ENCODE measurements at places on chromosomes 4 and X.

DNA sequence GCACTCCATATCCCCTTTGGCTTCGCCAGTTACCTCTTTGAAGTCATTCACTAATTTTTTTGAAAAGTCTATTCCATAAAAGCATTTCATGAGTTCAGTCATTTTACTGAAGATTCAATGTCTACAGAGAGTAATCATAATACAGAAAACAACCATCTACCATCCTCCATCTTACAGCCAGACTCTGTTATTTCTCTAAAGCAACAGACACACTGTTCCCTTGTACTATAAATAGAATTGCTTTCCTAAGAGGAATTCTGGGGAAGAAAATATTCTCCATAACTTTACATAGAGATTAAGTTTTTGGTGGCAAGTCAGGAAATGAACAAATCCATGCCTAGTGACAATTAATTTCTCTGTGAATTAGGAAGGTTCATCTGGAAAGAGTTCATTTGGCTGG lies 37.0 kb downstream of the XK start:
- H3K27ac ChIP-seq: no peak overlapping the region
- H3K27me3 ChIP-seq: peaks cover 6% of the 10 kb centered on the region
- peaks cover 2% of the 10 kb centered on the region for H3K4me1 ChIP-seq
- H3K36me3 ChIP-seq: no peaks in the 10 kb centered on the region

- H3K4me3 ChIP-seq: peak within 1 kb of the TSS; percentile 99
- H3K27me3 ChIP-seq: no peaks in the 10 kb centered on the region
- peak within 1 kb of the TSS; percentile 96 for H3K27ac ChIP-seq
- peak; percentile 45 for DNase-seq
These were observed at the start of gene PLAC8 for GRCh38 chr4:83114576-83114975. PLAC8 (minus strand) TSS chr4:83114729; CDS start chr4:83107921, 6,808 bp downstream.

DNA sequence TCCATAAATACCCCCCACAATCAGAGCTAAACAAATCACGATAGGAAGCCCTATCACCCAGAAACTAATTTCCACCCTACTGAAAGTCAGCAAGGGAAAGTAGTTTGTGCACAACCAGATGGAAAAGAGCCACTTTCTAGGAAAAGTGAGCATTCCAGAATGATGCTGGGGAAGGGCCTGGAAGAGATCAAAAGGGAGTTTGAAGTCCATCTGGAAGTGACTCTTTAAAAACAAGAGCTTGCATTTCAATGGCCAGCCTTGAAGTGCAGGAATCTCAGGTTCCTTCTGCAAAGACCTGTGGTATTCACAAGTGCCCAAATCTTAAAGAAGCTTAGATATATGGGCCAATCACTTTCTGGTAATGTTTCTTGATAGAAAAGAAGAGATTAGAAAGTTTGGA lies 97.0 kb upstream of the LDB2 start:
- H3K4me3 ChIP-seq: no peak overlapping the region
- no peaks in the 10 kb centered on the region for H3K36me3 ChIP-seq
- H3K27me3 ChIP-seq: no peaks in the 10 kb centered on the region
- H3K27ac ChIP-seq: no peak overlapping the region
- DNase-seq: no peak
- H3K4me1 ChIP-seq: no peaks in the 10 kb centered on the region

DNA sequence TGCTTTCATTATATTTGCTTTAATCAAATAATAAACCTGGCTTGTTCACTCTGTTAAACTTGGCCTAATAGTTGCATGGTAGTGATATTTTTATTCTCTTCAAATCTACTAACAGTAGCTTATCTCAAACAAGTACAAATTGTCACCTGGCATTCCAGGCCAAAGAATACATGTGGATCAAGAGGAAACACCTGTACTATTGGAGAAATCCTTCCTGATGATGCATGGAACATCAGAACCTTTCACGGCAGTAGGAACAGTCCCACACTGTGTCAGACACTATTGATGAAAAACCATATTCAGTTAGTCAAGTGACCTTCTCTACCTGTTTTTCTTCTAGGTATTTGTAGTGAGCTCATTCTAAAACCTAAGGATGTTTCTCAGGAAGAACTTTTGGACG lies 17.0 kb downstream of the MTHFD2L start:
- no peak overlapping the region for H3K27ac ChIP-seq
- H3K36me3 ChIP-seq: no peaks in the 10 kb centered on the region
- no peaks in the 10 kb centered on the region for H3K4me1 ChIP-seq
- H3K4me3 ChIP-seq: no peak overlapping the region
- DNase-seq: no peak

DNA sequence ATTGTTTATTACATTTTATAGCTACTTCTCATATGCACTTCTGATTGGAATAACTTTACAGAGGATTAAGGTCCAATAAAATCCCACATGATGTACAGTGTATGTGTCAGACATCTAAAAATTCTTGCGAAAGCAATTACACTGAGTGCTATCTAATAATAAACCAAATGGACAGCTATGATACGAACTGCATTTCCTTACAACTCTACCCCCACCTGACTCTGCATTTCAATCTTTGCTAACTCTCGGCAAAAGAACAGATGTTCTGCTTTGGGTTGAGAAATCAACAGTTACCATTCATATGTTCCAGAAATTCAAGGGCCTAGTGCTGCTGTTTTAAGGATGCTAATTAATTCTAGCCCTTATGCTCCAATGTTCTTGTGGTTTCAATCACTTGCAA lies 287.9 kb upstream of the NOCT start:
- H3K36me3 ChIP-seq: no peaks in the 10 kb centered on the region
- no peak for DNase-seq
- H3K4me3 ChIP-seq: no peak overlapping the region

GRCh38 chr4:15703439-15703838 lies 574 bp downstream of the BST1 start:
- H3K27ac ChIP-seq: peak overlapping the region; percentile 88
- no peak for DNase-seq
- H3K4me1 ChIP-seq: peaks cover 15% of the 10 kb centered on the region

- H3K27ac ChIP-seq: no peak overlapping the region
- H3K4me1 ChIP-seq: no peaks in the 10 kb centered on the region
- no peaks in the 10 kb centered on the region for H3K36me3 ChIP-seq
- H3K27me3 ChIP-seq: peaks cover 19% of the 10 kb centered on the region
- DNase-seq: no peak
These were observed 98.5 kb downstream of the NSUN7 start for GRCh38 chr4:40848251-40848650.

GRCh38 chr4:107648178-107648991 lies 71.6 kb downstream of the PAPSS1 start:
- H3K4me1 ChIP-seq: peaks cover 5% of the 10 kb centered on the region
- no peak overlapping the region for H3K27ac ChIP-seq
- H3K36me3 ChIP-seq: peaks cover 12% of the 10 kb centered on the region
- DNase-seq: no peak
- no peak overlapping the region for H3K4me3 ChIP-seq
- no peaks in the 10 kb centered on the region for H3K27me3 ChIP-seq

- H3K4me1 ChIP-seq: no peaks in the 10 kb centered on the region
- H3K36me3 ChIP-seq: peaks cover 3% of the 10 kb centered on the region
- H3K27me3 ChIP-seq: peaks cover 6% of the 10 kb centered on the region
- DNase-seq: no peak
- no peak overlapping the region for H3K27ac ChIP-seq
These were observed 14.9 kb downstream of the RNF212 start for GRCh38 chr4:1098311-1098925.

GRCh38 chr4:17580969-17581368 lies 4.0 kb downstream of the LAP3 start:
- no peaks in the 10 kb centered on the region for H3K27me3 ChIP-seq
- DNase-seq: no peak
- H3K36me3 ChIP-seq: peaks cover 83% of the 10 kb centered on the region
- H3K4me3 ChIP-seq: no peak overlapping the region

DNA sequence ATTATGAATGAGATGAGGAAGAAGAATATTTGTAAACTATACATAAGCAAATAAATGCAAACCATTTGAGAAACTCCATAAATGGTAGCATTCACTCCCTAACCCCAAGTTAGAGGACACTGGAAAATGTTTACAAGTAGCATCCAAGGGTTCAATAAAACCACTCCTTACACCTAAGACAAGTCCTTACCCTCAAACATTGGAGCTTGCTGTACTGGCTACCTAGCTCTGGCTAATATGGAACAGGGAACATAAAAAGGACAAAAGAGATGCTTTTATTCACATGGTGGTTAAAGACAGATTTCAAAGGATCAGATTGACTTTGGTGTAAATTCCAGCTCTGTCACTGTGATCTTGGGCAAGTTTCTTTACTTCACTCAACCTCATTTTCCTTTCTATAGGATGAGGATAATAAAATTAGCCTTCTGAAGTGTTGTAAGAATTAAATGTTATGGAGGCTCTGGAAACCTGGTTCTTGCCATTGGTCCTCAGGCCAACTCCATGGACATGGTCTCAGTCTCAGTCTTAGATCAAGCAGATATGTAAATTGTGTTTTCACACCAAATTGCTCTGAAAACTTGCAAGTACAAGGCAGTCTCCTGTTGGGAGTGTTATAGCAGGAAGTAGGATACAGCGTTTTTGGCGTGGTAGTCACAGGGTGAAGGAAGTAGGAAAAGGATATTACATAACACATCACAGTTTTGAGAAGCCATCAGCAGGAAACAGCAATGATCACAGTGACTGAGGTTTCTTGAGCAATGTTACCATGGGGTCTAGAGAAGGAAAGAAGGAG lies 3.3 kb downstream of the CXCL1 start:
- peaks cover 20% of the 10 kb centered on the region for H3K27me3 ChIP-seq
- H3K4me3 ChIP-seq: no peak overlapping the region
- H3K27ac ChIP-seq: no peak overlapping the region

DNA sequence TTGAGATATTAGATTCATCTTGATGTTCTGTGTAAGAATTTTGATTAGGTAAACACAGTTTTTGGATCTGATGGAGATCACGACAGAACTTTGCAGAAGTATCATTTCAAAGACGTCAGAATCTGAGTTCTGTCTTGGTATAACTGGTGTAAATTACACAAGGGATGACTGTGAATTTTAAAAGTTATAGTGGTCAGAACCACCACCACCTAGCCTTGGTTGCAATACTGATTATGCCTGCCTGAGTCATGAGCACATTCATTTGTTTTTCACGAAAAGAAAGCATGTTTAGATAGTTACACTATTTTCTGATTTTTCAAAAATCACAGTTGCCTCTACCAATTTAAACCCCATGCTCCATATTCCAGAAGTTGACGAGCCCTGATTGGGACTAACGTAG lies 54.8 kb downstream of the ZFX start:
- peak overlapping the region; percentile 49 for H3K27ac ChIP-seq
- no peaks in the 10 kb centered on the region for H3K27me3 ChIP-seq
- no peak for DNase-seq

GRCh38 chrX:122943918-122944317 lies 240.2 kb upstream of the GRIA3 start:
- H3K27ac ChIP-seq: no peak overlapping the region
- no peak for DNase-seq
- H3K27me3 ChIP-seq: no peaks in the 10 kb centered on the region
- no peaks in the 10 kb centered on the region for H3K36me3 ChIP-seq

- DNase-seq: no peak
- H3K4me1 ChIP-seq: no peaks in the 10 kb centered on the region
- no peak overlapping the region for H3K4me3 ChIP-seq
- H3K27me3 ChIP-seq: peaks cover 19% of the 10 kb centered on the region
- H3K27ac ChIP-seq: no peak overlapping the region
- H3K36me3 ChIP-seq: no peaks in the 10 kb centered on the region
These were observed 104.5 kb upstream of the LNX1 start for GRCh38 chr4:53695540-53696463.

DNA sequence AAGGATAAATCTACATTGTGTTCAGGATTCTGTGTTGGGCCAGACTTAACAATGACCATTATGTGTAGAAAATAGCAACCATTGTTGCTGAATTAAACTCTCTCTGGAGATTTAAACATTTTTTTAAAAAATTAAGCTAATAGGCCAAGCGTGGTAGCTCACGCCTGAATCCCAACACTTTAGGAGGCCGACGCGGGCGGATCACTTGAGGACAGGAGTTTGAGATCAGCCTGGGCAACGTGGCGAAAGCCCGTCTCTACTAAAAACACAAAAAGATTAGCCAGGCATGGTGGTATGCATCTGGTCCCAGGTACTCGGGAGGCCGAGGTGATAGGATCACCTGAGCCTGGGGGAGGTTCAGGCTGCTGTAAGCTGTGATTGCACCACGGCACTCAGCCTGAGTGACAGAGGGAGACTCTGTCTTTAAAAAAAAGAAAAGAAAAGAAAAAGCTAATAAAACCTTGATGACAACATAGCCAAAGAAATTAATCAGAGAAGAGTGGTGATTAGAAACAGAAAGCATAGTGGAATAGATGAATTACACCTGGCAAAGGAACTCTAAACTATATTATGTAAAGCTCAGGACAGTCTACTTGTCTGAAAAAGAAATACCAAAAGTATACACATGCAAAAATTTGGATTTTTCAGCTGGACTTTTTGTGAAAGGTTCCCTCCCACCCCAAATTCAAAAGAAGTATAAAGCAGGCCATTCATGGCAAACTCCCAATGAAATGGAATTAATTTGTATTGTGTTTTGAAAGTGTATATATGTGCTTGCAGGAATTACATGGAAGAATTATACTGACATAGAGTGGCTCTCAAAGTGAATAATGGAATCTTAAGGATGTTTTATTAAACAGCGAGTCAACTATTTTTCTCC lies 21.9 kb downstream of the PLS3 start:
- H3K4me1 ChIP-seq: no peaks in the 10 kb centered on the region
- DNase-seq: no peak
- no peaks in the 10 kb centered on the region for H3K36me3 ChIP-seq
- no peak overlapping the region for H3K27ac ChIP-seq

DNA sequence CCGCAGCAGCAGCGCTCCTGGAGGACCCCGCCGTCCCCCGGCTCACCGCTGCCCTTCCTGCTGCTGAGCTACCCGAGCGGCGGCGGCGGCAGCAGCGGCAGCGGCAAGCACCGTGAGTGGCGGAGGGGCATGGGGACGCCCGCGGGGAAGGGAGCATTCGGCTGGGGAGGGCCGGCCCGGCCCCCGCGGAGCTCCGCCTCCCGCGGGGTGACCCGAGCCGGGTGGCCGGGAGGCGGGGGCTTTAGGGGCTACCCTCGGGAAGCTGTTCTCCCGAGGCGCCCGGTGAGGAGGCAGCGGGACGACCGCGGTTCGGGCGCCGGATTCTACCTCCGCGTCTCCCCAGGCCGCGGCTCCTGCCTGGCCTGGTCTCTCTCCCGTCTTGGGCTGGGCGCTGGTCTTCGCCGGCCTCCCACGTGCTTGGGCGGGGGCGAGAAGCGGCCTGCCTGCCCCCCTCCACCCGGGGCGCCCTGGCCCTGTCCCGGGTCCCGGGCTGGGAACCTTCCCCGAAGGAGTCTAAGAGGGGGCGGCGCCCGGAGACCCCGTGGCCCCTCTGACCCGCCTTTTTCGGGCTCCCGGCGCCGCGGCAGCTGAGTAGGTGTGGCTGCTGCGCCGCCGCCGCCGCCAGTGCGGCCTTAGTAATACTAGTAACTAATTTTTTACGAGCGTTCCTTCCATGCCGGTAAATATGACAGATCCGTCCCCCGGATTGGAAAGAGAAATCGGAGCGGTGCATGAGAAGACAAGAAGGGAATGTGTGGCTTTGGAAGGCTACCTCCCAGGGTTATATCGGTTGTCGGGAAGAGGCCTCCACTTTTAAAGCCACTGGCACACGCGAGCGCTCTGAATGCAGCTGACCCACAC lies 16.4 kb upstream of the RUFY3 start:
- H3K4me1 ChIP-seq: peaks cover 23% of the 10 kb centered on the region
- H3K27ac ChIP-seq: peak overlapping the region; percentile 91
- no peaks in the 10 kb centered on the region for H3K27me3 ChIP-seq

Data from effector memory CD8-positive, alpha-beta T cell (primary cell).